ENCODE measurements at places on chromosomes 7 and 10.

GRCh38 chr10:13102002-13102794, 2.2 kb downstream of the OPTN start:
- no peak for DNase-seq

GRCh38 chr10:116076621-116077020, 196.4 kb downstream of the GFRA1 start:
- DNase-seq, result no peak

DNA sequence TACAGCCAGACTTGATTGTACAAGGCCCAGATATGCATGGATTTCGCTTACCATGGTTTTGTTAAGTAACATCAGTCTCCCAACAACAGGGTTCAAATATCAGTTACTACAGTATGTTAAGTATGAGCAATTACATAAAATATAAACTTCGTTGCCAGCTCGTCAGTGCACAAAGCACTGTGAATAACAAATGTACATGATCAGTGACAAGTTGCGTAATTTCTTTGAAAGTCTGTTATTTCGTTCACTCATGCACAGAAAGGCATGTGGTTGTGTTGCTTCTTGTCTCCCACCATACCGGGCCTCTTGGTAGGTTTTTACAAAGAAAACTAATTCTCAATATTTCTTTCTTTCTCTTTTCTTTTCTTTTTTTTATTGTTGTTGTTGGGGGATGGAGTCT, 12.5 kb upstream of the ZNF487 start:
- DNase-seq, result no peak

GRCh38 chr10:62627983-62628382, 176.5 kb upstream of the ADO start:
- DNase-seq, result no peak

DNA sequence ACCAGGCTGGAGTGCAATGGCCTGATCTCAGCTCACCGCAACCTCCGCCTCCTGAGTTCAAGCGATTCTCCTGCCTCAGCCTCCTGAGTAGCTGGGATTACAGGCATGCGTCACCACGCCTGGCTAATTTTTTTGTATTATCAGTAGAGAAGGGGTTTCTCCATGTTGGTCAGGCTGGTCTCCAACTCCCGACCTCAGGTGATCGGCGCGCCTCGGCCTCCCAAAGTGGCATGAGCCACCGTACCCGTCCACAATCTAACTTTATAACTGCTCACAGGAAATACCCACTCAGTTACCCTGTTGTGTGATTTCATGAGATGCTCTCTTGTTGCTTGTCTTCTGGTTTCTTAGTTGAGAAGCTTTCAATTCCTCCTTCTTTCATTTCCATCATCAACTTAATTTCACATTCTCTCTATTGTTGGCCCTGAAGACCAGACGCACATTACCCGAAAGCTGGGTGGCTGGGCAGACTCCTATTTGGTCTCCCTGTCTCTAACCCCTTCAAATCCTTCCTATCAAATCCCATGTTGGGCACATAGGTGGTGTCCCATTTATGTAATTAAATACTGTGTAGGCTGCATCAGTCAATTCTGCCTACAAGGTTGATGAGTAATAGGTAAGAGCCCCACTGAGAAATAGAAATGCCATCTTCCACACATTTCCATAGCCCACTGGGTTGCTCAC, 1.1 kb upstream of the GSTO2 start:
- DNase-seq, result no peak

- no peak for DNase-seq
Measured at GRCh38 chr10:122915700-122916099, 5.3 kb downstream of the FAM24A start.

GRCh38 chr10:128675405-128675804, 549.2 kb upstream of the MKI67 start:
- no peak for DNase-seq

DNA sequence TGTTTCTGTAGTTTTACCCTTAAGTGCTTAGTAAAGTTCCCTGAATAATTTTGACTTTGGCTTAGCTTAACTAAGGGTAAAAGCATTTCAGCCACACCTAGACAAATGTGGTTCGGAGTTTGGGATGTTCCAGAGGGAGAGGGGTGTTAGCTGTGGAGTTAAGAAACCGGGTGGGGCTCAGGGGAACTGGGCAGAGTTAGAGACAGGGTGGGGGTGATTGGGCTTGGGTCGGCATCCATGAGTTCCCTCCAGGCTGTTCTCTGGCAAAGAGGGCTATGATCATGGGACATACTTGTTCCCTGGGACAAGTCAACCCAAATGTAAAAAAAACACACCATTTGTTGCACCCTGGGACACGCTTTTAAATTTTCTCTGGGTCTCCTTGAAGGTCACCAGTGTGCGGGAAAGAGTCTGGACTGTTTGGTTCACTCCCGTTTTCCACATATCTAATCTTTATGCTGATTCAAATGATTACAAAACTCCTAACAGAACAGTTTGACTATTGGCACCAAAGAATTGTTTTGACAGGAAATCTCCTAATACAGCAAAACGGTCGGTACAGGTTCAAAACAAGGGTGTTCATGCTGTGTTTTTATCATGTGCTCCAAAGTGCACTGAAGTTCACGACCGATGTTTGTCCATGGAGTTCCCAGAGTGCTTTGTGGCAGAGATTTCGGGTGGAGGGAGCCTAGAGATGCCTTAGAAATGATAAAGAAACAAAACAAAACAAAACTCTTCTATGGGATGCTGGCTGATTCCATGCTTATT, 56.5 kb downstream of the PLXDC2 start:
- no peak for DNase-seq

GRCh38 chr10:109159351-109159750, 764.0 kb downstream of the XPNPEP1 start:
- no peak for DNase-seq

GRCh38 chr10:1425879-1426278, 311.4 kb downstream of the ADARB2 start:
- DNase-seq, result no peak

- no peak for DNase-seq
Measured at GRCh38 chr7:115816318-115816974, 214.1 kb downstream of the TFEC start.

DNA sequence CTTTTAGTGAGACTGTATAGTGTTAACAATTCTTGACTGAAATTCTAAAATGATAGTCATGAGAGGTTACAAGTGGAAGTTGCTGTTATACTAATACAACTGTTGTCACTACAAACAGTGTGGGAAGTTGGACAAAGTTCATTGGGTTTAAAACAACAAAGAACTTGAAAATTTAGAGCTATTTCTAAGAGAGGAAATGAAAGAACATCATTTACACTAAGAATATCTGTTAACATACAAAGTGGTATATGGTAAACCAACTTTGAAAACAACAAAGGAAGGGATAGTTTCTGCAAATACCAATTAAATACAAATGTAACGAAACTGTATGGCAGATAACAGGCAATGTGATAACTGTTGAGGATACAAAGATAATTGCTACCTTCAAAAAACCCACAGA, 11.6 kb downstream of the MTPN start:
- no peak for DNase-seq

DNA sequence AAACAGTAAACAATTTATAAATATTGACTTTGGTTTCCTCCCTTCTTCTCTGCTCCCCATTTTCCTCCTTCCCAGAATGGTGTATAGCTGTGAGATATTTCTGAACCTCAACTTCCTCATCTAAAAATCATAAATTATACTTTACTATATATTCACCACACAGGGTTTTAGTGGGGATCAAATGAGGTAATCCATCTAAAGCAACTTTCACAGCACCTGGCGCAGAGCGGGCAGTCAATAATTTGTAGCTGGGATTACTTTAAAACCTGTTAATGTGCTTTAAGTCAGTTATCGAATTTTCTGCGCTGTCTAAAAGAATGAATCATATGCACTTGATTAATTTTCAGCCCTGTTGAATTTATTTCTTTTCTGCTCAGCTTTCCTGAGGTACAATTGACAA, 172.7 kb downstream of the PTEN start:
- no peak for DNase-seq

DNA sequence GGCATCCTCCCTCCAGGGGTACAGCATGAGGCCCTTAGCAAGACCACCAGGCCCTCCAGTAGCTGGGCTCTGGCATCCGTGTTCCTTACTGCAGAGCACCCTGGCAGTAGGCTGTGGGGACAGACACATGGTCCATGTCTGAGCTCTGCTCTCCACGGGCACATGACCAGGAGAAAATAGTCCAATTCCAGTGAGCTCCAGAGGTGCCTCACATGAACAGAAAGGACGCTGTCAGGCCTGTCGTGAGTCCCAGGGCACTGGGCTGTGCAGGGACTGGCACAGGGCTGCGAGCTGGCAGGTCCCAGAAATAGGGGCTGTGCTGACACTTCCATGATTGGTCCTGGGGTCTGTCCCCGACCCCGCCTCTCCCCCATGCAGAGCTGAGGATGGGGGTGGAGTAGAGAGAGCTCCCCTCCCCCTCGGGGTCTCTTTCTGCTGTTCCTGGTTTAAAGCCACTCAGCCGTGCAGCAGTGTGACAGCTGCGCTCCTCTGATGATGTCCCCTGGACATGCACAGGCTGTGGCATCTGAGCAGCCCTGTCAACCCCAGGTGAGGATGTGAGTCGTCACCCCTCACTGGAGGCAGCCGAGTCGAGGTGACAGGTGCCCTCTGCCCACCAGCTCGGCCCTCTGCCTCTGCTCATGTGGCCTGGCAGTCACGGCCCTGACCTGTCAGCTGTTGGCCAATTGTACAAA, 25.2 kb upstream of the ZNF488 start:
- DNase-seq, result no peak

- no peak for DNase-seq
Measured at GRCh38 chr10:100829933-100830727, 82.6 kb upstream of the SLF2 start.

GRCh38 chr7:131830681-131831080, 274.3 kb upstream of the PODXL start:
- DNase-seq, result no peak

GRCh38 chr7:74182453-74183090, 8.4 kb downstream of the EIF4H start:
- no peak for DNase-seq

DNA sequence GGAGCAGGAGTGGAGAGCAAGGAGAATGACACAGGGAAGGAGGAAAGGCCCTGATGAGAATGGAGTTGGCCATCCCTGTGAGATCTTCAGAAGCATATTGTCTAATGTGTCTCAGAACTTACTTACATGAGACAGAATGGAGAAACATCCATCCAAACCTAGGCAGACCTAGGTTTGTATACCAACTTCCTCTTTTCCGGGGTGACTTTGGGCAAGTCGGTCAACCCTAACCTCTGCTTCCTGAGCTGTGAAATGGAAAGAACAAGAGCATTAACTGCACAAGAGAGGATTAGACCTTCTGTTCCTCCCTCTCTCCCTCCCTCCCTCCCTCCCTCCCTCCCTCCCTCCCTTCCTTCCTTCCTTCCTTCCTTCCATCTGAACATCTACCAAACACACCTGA, 4.5 kb downstream of the GHRHR start:
- no peak for DNase-seq

DNA sequence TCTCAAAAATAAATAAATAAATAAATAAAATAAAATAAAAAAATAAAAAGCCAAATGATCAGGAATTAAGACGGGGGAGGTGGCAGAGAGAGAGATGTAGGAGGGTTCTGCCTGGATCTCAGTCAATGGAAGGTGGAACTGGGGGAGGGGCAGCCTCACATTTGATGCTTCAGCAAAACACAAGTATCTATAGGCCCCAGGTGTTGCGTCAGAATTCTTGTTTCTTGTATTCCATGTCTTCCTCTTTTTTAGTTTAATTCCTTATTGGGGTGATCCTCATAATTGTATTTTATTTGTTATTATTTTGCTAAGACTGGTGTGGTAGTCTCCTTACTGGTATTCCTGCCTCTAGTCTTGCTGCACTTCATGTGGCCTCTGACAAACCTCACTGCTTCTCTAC, 41.4 kb upstream of the SMARCD3 start:
- no peak for DNase-seq

DNA sequence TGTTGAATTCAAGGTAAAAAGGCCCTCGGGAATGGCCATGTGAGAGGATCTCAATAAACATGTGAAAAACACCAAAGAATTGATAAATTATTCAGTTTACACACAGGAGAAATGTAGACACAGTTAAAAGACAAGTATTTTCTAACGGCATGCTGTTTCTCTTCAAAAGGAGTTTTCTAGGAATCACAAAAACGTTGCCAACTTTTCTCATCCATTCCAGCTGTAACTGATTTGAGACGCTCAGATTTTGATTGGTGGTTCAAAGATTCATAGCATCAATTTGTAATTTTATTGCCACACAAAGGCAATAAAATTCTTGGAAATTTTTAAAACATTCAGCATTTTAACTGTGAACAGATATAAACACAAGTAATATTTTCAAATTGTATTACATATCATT, 384.9 kb upstream of the PFKP start:
- DNase-seq, result no peak

DNA sequence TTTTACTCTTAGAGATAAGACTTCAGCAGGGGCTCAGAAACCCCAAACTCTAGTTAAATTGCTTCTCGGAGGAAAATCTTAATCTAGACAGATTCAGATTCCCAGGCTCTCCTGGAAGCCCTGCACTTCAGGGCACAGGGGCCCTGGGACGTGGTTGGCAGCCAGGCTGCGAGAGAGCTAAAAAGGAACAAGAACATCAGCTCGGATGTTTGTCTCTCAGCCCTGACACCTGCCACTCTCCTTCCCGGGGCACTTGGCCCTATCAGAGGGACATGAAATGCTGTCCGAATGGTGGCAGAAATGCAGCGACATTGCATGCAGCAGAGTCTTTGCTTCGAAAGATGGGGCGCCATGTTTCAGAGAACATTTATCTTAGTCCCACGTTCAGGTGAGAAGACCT, 166.8 kb downstream of the CCDC3 start:
- no peak for DNase-seq

DNA sequence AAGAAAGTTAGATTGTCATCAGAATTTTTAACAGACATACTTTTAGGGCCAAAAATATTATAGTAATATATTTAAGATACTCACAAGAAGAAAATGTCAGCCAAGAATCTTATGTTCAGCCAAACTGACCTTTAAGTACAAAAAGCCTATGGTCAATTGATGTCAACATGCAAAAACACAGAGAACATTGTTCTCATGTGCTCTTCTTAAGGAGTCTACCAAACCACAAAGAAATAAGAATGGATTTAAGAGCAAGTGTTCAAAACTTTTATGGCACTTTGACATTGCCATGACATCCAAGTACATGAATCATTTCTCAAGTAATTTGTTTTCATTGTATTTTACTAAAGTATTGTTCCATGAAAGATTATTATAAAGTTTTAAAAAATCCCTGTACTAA, 180.4 kb downstream of the TMEM26 start:
- no peak for DNase-seq

- DNase-seq, result no peak
Measured at GRCh38 chr10:119461923-119462322, 80.6 kb downstream of the RGS10 start.

GRCh38 chr7:77330169-77330882, 85.8 kb downstream of the GSAP start:
- DNase-seq, result no peak

- no peak for DNase-seq
Measured at GRCh38 chr10:110405380-110405779, 92.3 kb upstream of the DUSP5 start.

- DNase-seq, result no peak
Measured at GRCh38 chr7:64867863-64868440, 35.1 kb upstream of the ZNF273 start.

Measured in stimulated activated CD8-positive, alpha-beta memory T cell treated with anti-CD3 and anti-CD28 coated beads, Interleukin-4, amount 100 ng/mL, for 4 hours (primary cell).